ENCODE measurements at places on chromosomes 2 and 18. TPM values are rescaled to one million over a fixed set of nuclear protein-coding genes. Genes with fewer than 3 reads are reported as not detected.

DNA sequence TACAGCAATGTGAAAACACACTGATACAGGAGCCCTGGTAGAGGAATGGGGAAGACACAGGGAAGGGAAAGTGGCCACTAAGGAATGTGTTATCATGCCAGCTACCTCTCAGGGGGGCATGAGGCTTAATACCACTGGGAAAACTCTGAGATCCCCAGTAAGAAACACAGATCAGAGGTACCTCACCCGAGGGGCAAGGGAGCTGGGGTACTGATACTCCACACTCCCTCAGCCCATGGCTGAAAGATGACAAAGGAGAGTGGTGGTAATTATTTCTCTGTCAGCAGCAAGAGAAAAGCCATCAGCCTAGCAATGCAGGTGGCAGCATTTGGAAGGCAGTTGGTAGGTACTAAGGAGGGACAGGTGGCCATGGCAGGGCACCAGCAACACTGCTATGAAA is 434.8 kb downstream of the NBAS start:
- no peak for DNase-seq

- peak; percentile 12 for DNase-seq
Measured at GRCh38 chr18:31244771-31245394, 73.1 kb upstream of the DSG1 start.

DNA sequence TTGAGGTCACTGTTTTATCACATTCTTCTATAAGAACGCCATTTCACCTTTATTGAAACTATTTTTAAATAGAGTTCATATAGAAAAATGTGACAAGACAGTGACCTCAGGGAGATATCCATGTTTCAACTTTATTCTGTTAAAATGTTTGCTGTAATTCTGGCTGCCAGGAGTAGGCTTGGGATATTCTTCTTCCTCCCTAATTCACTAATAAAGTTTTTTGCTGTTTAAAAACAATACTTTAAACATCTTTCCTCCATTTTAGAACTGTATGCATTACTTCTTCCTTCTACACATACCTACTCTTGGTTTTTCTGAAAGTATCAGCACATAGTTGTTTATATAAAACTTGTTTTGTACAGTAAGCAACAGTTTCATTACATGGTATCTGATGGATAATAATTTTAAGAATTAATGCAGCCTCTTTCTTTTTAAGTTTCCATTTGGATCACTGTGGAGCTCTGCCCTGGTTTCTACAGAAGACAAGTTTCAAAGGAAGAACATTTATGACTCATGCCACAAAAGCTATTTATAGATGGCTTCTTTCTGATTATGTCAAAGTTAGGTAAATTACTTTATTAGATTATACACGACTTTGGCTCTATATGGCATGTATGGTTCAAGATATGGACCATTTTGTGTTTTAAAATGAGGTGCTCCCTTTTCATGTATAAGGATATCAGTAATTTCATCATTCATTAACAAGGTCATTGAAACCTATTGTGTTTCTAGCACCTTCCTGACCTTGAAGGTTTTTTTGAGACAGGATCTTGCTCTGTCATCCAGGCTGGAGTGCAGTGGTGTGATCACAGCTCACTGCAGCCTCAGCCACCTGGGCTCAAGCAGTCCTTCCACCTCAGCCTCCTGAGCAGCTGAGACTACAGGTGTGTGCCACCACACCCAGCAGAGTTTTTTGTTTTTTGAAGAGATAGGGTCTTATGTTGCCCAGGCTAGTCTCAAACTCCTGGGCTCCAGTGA is 7.2 kb downstream of the CPSF3 start:
- peak; percentile 50 for DNase-seq

DNA sequence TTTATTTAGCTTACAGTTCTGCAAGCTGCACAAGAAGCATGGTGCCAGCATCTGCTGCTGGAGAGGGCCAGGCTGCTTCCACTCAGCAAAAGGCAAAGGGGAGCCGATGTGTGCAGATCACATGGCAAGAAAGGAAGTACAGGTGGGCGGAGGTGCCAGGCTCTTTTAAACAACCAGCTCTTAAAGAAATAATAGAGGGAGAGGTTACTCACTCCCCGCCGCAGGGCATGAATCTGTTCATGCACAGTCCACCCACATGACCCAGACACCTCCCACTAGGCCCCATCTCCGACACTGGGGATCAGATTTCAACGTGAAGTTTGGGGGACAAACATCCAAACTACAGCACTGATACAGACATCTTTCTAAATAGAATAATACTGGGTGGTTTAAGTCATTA is 105.8 kb downstream of the MTCL1 start:
- no peak for DNase-seq

- no peak for DNase-seq
Measured at GRCh38 chr2:162559194-162559593, 215.3 kb downstream of the GCA start.

- peak; percentile 78 for DNase-seq
Measured at GRCh38 chr2:119264781-119265692, 41.4 kb downstream of the STEAP3 start.

DNA sequence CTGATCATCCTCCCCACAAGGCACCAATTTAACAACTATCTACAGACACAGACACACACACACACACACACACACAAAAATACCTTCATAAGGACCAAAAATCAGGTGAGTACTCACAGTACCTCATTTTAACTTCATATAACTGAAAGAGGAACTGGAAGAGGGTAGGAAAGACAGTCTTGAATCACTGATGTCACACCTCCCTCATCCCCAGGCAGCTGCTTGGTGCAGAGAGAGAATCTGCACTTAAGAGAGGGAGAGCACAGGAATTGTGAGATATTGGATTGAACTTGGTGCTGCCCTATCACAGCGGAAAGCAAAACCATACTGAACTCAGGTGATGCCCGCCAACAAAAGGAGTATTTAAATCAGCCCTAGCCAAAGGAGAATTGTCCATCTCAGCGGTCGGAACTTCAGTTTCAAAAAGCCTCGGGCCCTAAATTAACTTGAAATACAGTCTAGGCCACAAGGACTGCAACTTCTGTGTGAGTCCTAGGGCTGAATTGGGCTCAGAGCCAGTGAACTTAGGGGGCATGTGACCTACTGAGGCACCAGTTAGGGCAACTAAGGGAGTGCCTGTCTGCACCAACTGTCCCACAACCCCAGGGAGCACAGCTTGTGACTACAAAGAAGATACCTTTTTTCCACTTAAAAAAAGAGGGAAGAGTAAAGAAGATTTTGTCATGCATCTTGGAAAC is 211.1 kb downstream of the LRATD1 start:
- no peak for DNase-seq

DNA sequence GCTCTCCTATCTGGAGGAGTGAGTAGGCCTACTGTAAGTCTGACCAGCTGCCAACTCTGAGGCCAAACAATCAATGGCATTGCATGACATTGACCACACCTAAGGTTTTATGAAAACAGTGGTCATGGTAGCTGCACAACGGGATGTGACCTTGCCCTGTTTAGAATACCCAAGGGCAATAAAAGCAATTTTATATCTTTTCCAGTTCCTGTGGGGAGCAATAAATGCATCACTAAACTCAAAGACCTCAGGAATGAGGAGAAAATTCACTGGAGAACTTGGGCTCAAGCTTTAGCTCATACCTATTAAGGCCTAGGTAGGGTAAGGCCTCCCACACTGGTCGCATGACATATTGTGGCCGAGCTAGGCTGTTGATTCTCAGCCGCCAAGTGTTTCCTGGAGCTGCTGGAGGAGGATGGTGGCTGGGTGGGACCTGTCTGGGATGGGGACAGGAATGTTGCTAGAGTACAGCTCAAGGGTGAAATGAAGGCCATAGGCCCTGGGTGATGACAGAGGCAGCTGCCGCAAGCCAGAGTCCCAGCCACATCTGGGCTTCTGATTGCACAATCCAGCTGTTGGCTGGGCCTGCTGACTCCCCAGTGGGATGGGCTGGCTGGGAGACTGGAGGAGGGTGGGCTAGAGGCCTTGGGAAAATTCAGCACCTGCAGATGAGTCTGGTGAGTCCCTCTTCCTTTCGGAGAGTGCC is 313.7 kb downstream of the CYP26B1 start:
- DNase-seq, result no peak

DNA sequence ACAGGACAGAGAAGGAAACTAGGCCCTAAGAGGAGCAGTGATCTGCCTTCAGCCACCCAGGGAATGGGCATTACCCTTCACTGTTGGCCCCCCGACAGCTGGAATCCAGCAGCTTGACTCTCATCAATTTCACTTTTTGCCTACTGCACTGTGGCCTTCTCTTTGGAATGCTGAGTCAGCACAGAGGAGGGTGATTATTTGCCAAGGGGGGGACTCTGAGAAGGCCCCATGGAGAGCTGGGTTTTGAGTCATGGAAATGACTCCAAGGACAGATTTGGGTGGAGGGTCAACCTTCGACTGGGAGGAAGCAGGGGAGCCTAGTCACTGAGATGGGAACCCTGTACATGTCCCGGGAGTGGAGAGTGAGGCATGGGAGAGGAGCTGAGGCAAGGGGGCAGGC is 38.1 kb upstream of the NTSR2 start:
- no peak for DNase-seq

GRCh38 chr2:201542291-201542690 is 90.8 kb downstream of the STRADB start:
- no peak for DNase-seq

DNA sequence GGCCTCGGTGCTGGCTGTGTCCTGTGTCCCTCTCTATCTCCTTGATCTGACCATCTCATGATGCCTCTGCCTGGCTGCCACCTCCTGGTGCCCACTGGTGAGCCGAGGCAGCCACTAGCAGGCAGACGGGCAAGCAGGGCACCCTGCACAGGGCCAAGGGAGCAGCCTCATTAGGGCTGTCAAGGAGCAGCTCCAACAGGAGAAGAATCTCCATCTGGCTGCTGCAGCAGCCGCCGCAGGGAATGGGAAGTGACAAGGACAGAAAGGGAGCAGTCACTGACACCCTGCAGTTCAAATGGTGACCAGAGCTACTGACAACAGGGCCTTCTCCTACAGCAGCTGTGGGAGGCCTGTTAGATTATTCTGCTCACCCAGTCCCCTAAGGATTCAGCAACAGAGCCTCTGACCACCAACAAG is 32.6 kb downstream of the ALPK2 start:
- no peak for DNase-seq

DNA sequence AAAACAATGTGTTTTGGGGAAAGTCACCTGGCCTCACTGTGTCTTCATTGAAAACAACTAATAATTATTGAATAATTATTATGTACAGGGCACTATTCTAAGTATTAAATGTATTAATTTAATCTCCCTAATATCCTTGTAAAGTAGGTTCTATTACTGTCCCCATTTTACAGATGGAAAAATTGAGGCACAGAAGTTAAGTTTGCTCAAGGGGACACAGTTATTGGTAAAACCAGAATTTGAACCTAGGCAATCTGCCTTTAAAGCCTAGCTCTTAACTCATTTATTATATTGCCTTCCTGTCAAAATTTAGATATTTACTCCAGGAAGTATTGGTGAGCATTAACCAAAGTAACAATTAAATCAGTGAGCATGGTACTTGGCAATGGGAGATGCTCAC is 84.6 kb downstream of the PMS1 start:
- no peak for DNase-seq

DNA sequence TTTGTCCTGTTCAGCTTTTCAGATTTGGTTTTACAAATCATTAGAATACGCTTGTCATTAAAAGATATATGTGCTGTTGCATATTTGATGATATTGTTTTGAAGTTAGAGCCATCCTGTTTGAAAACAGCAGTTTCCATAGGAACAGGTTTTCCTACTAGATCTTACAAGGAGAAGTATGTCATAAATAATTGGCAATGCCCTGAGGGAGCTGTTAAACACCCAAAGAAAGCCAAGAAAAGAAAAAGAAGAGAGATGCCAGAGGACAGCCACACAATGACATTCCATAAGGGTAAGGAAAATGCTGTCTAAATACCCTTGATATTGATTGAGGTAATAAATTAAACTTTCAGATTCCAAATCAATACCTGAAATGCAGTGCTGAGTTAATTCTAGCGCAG is 392.2 kb upstream of the CRIM1 start:
- DNase-seq, result peak; percentile 58

- DNase-seq, result no peak
Measured at GRCh38 chr2:183186296-183186695, 62.1 kb downstream of the NUP35 start.

- DNase-seq, result no peak
Measured at GRCh38 chr18:24669502-24669901, 209.1 kb downstream of the HRH4 start.

GRCh38 chr2:234682492-234683228 is 185.8 kb upstream of the ARL4C start:
- no peak for DNase-seq

DNA sequence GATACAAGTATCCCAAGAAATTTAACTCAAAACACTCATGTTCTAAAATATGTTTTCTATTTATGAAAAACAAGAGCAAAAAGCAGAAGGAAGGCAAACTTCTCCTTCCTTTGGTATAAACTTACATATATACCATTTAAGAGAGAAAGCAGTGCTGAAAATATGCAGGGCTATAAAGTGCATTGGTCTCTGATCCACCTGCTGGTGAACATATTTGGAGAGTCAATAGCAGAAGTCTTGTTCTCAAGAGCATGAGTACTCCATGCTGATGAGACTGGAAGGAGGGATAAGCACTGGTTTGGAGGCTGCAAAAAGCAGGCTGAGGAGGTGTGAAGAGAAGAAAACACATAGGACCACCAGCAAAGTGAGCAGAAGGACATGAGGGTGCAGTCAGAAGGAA is 391.2 kb downstream of the STK39 start:
- DNase-seq, result no peak

DNA sequence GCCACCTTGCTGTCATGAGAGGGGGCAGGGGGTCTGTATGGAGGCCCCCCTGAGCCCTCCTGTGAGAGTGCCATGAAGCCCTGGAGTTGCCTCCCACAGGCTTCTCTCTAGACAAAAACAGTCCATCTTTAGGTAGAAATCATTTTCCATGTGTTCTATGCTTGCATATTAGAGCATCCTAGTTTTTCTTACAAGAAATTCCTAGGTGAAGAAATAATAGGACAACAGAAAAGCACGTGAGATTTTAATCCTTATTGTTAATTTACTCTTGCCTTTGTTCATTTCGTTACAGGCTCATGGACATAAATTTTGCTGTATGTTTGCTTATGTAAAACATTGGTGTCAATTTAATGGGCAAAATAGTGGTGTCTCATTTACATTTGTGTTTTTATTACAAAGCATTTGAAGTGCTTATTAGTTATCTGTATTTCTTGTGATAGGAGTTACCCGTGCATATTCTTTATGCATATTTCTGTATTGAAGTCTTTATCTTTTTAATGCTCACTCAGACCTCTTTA is 336.9 kb upstream of the RAB6C start:
- DNase-seq, result no peak

DNA sequence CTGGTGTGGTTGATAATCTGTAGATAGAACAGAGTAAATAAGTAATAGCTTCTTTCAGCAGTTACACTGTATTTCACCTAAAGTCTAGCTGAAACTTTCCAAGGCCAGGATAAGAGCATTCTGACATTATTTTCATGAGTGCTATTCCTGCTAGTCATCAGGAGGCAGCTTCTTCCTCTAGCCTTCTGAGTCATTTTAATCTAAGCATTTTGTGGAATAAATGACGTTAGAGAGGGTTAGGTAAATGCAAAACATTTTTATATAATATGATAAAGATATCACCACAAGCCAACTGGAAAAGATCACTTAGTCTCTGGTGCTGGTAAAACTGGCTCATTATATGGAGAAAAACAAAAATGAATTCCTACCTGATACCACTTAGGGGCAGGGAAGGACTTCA is 138.5 kb downstream of the MEP1B start:
- no peak for DNase-seq

GRCh38 chr2:99104006-99104405 is 37.5 kb upstream of the C2orf15 start:
- DNase-seq, result no peak

Gene REG1A
- not detected for total RNA-seq

Gene G6PC2
- not detected for total RNA-seq

Gene SCG2
- 0.05 TPM for total RNA-seq

Gene CD8B2
- not detected for total RNA-seq

Gene HOXD4
- total RNA-seq, result 8.8 TPM

Gene RAB17
- total RNA-seq, result 4.9 TPM

Gene PLA2R1
- total RNA-seq, result 17.0 TPM

Gene OTOS
- not detected for total RNA-seq

Data from dermis blood vessel endothelial cell (primary cell).